ENCODE measurements at places on chromosomes 2 and 18. TPM values are rescaled to one million over a fixed set of nuclear protein-coding genes. Genes with fewer than 3 reads are reported as not detected.

Gene GREB1
- total RNA-seq = 2.2 TPM

Gene BOK
- 18.6 TPM for total RNA-seq

Gene DDX1
- 145 TPM for total RNA-seq

Gene MDH1B
- 0.34 TPM for total RNA-seq

Gene GULP1
- total RNA-seq = 32.4 TPM

Gene REG1A
- total RNA-seq = 0.73 TPM

Gene DNAJC5G
- total RNA-seq = 0.25 TPM

Gene DPP10
- total RNA-seq = not detected

Gene XIRP2
- not detected for total RNA-seq

Gene LYPD1
- total RNA-seq = 15.8 TPM

GRCh38 chr2:164145093-164145987 is 409.5 kb upstream of the FIGN start:
- H3K27ac ChIP-seq = no peak overlapping the region
- DNase-seq = no peak
- H3K27me3 ChIP-seq = no peaks in the 10 kb centered on the region

GRCh38 chr2:154934213-154934612 is 235.7 kb downstream of the KCNJ3 start:
- no peaks in the 10 kb centered on the region for H3K36me3 ChIP-seq
- no peaks in the 10 kb centered on the region for H3K27me3 ChIP-seq
- no peaks in the 10 kb centered on the region for H3K4me1 ChIP-seq
- H3K27ac ChIP-seq = no peak overlapping the region

GRCh38 chr2:42192652-42193566 is 23.8 kb downstream of the EML4 start:
- H3K4me3 ChIP-seq = no peak overlapping the region
- peak overlapping the region; percentile 77 for H3K27ac ChIP-seq
- peaks cover 82% of the 10 kb centered on the region for H3K4me1 ChIP-seq

DNA sequence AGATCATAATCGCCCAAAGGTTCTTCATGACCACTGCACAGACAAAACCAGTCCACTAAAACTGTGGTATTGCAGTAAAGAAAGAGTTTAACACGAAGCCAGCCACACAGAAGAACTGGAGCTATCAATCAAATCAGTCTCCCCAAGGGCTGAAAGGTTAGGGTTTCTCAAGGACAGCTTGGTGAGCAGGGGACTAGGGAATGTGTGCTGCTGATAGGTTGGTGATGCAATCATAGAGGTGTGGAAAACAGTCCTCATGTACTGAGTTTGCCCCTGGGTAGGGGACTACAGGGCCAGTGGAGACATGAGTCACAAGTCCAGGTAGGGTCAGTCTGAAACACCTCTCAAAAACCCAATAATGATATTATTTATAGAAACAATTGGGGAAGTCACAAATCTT is 27.3 kb upstream of the FEZ2 start:
- no peaks in the 10 kb centered on the region for H3K27me3 ChIP-seq
- no peaks in the 10 kb centered on the region for H3K4me1 ChIP-seq
- H3K4me3 ChIP-seq = no peak overlapping the region
- DNase-seq = no peak
- no peak overlapping the region for H3K27ac ChIP-seq
- no peaks in the 10 kb centered on the region for H3K36me3 ChIP-seq

DNA sequence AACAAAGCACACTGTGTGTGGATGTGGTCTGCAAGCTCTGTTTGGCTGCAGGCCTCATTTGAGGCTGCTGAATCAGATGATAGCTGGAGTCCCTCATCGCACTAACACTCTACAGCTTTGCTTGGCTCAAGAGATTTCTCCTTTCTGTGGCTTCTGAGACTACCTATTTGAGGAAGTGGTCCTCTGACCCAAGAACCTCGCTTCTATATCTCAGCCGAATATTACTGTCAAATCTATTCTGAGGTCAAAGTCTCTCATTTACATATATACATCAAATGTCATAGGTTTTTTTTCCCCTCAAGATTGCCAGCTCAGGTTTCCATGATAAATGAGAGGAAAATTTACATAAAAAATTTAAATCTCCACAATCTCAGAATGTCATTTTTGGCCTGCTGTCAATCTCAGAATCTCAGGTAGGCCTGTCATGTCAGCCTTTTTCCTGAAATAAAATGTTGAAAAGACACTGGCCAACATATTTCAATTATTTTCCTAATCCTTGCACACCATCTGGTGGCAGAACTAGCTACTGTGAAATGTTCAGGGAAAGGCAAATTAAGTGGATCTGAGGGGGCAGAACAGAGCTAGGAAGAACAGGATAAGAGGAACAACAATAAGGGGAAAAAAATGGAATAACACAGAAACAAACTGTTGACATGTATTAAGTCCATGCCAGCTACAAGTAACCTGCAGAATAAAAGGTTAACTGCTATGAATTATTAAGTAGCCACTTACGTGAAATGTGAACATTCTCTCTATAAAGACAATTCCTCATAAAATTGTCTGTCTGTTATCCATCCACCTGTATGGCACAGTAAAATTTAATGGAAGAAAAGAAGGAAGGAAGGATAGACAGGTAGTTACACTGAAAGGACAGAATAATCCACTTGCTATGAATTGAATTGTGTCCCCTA is 39.3 kb downstream of the AP1S3 start:
- no peak overlapping the region for H3K4me3 ChIP-seq
- H3K36me3 ChIP-seq = no peaks in the 10 kb centered on the region
- no peaks in the 10 kb centered on the region for H3K27me3 ChIP-seq
- peak overlapping the region; percentile 75 for H3K27ac ChIP-seq
- peak; percentile 50 for DNase-seq
- peaks cover 90% of the 10 kb centered on the region for H3K4me1 ChIP-seq

DNA sequence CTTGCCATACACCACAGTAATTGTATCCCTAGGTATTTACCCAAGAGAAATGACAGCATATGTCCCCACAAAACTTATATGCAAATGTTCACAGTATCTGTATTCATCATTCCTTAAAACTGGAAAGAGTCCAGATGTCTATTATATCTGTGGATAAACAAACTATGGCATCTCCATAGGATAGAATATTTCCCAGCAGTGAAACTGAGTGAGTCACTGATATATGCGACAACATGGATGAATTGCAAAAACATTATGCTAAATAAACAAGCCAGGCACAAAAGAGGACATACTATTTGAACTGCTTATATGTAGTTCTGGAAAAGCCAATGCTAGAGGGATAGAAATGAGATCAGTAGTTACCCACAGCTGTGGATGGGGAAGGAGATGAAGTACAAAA is 359.4 kb upstream of the DSEL start:
- H3K36me3 ChIP-seq = no peaks in the 10 kb centered on the region
- H3K27ac ChIP-seq = no peak overlapping the region
- DNase-seq = no peak

DNA sequence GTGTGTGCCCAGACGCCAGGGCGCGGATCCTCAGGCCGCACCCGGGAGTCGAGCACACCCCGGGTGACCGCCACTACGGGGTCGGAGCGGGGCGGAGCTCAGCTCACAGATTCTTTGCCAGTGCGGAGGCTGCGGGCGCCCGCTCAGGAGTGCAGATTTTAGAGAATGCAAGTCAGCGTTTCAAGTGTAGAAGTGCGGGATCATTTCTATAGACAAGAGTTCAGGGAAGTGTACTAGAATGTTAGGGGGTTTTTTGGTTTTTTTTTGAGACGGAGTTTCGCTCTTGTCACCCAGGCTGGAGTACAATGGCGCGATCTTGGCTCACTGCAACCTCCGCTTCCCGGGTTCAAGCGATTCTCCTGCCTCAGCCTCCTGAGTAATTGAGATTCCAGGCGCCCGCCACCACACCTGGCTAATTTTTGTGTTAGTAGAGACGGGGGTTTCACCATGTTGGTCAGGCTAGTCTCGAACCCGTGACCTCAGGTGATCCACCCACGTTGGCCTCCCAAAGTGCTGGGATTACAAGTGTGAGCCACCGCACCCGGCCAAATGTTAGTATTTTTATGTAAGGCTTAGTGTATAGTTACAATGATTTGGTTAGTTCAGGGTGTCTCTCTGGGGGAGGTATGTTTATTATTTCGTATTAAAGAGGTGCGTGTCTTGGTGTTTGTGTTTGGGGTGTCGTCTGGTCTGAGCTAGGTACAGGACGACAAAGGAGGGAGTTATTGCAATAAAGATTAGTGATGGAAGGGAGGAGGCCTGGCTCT is 619 bp upstream of the FAM168B start:
- peaks cover 16% of the 10 kb centered on the region for H3K4me1 ChIP-seq
- H3K27me3 ChIP-seq = no peaks in the 10 kb centered on the region
- H3K4me3 ChIP-seq = peak overlapping the region; percentile 51
- no peak for DNase-seq
- H3K27ac ChIP-seq = peak overlapping the region; percentile 98
- no peaks in the 10 kb centered on the region for H3K36me3 ChIP-seq

DNA sequence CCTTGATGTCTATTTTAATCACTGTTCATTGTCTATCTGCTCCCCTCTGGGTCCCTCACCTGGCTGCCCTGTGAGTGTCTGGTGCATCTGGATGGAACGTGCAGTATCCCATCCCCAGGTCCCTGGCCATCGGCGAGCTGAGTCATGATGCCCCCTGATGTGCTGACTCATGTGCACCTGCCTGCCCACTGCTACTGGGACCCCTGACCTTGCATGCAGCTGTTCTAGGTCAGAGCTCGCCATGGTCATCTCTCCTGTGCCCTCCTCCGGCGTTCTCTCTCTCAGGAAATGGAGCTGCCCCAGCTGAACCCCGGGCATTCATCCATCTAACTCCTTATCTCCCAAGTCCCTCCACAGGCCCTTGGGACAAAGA is 516.2 kb upstream of the HS6ST1 start:
- no peak overlapping the region for H3K4me3 ChIP-seq
- H3K27me3 ChIP-seq = no peaks in the 10 kb centered on the region
- H3K4me1 ChIP-seq = no peaks in the 10 kb centered on the region
- H3K27ac ChIP-seq = no peak overlapping the region

DNA sequence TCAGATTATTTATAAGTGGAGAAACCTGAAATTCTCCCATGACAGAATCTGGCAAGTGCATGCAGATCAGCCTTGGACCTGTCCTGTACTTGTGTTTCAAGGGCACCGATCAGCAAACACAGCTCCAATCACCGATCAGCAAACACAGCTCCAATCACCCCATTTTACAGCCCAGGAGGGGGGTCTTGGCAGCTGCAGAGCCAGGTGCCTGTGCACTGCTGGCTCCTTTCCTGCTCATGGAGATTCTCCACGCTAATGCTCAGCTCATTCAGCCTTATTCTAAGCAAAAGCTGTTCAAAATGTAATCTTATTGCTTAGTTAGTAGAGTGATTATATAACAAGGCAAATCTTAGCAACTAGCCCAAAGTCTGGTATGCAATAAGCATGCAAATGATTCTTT is 623.1 kb upstream of the HS6ST1 start:
- no peaks in the 10 kb centered on the region for H3K27me3 ChIP-seq
- H3K4me3 ChIP-seq = no peak overlapping the region
- no peak overlapping the region for H3K27ac ChIP-seq
- no peaks in the 10 kb centered on the region for H3K36me3 ChIP-seq
- no peak for DNase-seq

GRCh38 chr2:71538241-71538640 is 84.9 kb downstream of the DYSF start:
- H3K36me3 ChIP-seq = no peaks in the 10 kb centered on the region
- DNase-seq = no peak
- H3K27ac ChIP-seq = no peak overlapping the region
- no peaks in the 10 kb centered on the region for H3K4me1 ChIP-seq
- no peak overlapping the region for H3K4me3 ChIP-seq

DNA sequence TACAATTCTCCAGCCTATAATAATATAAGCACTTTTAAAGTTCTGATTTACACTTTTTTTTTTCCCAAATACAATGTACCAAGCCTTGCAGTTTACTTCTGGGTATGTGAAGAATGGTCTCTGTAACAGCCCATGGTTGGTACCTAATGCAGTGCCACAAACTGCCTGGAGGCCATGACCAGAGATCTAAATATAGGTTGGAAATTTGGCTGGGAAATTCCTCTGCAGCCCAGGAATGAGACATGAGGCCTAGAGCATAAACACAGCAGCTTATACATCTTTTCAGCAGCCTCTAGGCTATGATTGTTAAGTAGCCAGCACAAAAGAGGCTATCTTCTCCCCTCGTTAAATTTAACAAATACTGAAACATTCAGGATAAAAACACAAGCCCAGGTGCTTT is 432.0 kb upstream of the FAM98A start:
- no peaks in the 10 kb centered on the region for H3K4me1 ChIP-seq
- H3K27ac ChIP-seq = no peak overlapping the region
- no peak for DNase-seq
- H3K4me3 ChIP-seq = no peak overlapping the region

DNA sequence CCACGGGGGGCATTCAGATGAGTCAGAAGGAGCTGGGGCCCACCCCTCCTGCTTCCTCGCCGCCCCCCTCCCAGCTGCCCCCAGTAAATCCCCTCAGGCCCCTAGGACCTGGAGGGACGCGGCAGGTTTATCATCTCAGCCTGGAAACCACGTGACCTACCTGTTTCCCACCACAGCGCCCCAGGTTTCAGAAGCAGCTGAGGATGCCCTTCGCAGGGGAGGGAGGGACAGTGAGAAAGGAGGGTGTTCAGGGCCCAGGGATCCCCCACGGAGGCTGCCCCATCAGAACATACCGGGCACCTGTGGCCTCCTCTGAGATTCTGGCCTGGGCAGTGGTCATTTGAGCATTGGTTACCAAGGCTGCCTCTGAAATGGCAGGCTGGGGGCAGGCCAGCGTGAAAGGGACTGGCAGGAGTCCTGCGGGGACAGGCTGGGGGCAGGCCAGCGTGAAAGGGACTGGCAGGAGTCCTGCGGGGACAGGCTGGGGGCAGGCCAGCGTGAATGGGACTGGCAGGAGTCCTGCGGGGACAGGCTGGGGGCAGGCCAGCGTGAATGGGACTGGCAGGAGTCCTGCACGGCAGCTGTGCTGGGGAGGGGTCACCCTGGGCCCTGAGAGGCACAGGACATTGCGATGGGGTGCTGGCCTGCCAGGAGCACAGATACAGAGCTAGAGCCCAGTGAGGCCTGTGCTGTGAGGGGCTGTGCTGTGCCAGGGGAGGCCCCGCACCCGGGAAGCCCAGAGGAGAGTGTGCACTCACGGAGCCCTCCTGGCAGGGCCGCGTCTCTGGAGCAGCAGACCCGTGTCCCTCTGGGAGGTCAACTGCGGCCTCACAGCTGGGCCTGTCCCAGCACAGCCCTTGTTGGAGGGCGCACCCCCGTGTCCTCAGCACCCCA is 1.6 kb downstream of the NEU4 start:
- no peak overlapping the region for H3K4me3 ChIP-seq
- no peaks in the 10 kb centered on the region for H3K4me1 ChIP-seq
- no peaks in the 10 kb centered on the region for H3K27me3 ChIP-seq
- no peak for DNase-seq
- H3K27ac ChIP-seq = no peak overlapping the region
- H3K36me3 ChIP-seq = no peaks in the 10 kb centered on the region

DNA sequence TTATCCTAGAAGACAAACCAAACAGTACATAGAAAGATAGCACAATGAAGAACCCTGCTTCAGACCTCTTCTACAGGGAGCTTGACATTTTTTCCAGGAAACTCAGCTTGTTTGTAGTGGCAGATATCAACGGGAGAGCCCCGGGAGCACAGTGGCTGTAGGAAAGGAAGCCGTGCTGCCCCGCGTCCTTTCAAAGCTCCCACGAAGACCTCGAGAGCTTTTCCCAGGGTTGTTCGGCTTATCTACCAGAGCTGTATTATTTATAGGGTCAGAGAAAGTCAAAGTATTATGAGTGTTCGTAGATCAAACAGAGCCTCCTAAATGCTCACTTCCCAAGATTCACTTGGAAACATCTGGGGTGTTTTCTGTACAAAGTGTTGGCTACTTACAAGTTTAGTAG is 167.1 kb upstream of the COPS8 start:
- no peaks in the 10 kb centered on the region for H3K4me1 ChIP-seq
- no peak overlapping the region for H3K27ac ChIP-seq
- DNase-seq = no peak
- no peaks in the 10 kb centered on the region for H3K27me3 ChIP-seq
- H3K4me3 ChIP-seq = no peak overlapping the region

All from Caco-2 (cell line).